ENCODE measurements at places on chromosomes 1 and 21.

DNA sequence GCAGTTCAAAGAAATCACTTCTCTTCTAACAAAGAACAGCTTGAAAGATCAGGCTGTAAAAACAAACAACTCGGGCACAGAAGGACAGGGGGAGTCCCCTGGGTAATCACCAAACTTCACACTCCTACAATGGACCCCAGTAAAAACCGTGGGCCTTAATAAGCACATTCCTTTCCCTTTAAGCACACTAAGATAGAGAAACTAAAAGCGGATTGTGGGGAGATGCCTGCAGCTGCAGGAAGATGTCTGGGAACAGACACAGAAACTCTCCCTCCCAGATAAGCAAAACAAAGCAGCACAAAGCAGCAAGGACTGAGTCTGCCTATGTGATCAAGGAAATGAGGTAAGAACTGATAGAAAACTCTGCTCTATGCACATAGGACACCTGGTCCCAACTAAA, 37.6 kb upstream of the CTBS start:
- DNase-seq: peak; percentile 61

- no peak for DNase-seq
These were observed 175.3 kb downstream of the PSMG1 start for GRCh38 chr21:39007985-39008384.

DNA sequence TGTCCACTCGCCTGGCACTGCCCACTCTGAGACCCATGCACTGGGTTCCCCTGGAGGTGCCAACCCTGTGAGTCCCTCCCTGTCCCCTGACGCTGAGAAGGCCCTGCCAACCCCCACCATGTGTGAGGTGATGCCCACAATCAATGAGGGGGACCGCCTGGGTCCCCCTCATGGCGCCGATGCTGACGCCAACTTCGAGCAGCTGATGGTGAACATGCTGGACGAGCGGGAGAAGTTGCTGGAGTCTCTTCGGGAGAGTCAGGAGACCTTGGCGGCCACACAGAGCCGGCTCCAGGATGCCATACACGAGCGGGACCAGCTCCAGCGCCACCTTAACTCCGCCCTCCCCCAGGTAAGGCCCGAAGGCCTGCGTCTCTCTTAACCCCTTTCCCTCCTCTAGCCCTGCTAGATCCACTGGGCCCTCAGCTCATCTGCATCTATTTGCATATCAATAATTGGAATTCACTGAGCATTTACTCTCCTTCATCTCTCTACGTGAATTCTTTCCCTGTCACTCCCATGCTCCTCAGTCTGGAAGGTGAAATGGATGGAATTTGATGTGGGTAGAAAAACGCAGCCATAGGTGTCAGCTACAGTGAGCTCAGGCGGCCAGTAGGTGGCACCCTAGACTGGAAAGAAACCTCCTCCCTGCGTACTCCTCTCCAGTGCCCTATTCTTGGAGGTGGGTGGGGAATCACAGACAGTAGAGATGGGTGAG, 12.8 kb downstream of the PPFIA4 start:
- DNase-seq: peak; percentile 73

DNA sequence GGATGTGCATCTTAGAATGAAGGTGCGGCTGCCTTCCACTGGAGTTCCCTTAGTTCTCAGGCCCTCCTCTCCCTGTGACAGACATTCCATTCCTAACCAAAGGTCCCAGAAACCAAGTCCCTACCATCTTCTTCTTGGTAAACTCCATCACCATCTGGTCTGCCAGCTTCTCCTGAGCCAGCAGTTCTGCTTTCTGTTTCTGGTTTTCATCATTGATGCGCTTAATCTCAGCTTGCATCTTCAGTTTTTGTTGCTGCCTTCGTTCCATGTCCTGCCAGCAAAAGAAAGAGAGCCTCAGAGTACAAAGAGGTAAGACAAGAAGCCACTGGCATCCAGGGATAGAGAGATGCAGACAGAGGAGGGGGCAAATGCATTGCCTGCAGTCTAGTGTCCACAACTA, 18.0 kb upstream of the VSIG8 start:
- peak; percentile 18 for DNase-seq

DNA sequence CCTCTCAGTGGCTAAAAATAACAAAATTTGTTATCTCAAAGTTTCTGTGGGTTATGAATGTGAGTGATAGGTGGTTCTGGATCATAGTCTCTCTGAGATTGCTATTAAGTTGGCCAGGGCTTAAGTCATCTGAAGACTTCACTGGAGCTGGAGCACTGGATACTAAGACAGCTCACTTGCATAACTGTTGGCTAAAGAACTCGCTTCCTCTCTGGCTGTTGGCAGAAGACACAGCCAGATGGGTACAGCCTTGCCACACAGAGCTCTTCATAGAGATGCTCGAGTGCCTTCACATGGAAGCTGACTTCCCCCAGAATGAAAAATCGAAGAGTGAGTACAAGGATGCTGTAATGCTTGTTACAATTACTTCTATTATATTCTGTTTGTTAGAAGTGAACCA, 333.8 kb downstream of the ZP4 start:
- DNase-seq: no peak

- peak; percentile 62 for DNase-seq
These were observed 12.4 kb downstream of the NEXN start for GRCh38 chr1:77900687-77901293.

- DNase-seq: peak; percentile 27
These were observed at the start of gene LRRC7 for GRCh38 chr1:69567652-69568420. LRRC7 (plus strand) TSS chr1:69567922; CDS start chr1:69568640, 718 bp downstream.

DNA sequence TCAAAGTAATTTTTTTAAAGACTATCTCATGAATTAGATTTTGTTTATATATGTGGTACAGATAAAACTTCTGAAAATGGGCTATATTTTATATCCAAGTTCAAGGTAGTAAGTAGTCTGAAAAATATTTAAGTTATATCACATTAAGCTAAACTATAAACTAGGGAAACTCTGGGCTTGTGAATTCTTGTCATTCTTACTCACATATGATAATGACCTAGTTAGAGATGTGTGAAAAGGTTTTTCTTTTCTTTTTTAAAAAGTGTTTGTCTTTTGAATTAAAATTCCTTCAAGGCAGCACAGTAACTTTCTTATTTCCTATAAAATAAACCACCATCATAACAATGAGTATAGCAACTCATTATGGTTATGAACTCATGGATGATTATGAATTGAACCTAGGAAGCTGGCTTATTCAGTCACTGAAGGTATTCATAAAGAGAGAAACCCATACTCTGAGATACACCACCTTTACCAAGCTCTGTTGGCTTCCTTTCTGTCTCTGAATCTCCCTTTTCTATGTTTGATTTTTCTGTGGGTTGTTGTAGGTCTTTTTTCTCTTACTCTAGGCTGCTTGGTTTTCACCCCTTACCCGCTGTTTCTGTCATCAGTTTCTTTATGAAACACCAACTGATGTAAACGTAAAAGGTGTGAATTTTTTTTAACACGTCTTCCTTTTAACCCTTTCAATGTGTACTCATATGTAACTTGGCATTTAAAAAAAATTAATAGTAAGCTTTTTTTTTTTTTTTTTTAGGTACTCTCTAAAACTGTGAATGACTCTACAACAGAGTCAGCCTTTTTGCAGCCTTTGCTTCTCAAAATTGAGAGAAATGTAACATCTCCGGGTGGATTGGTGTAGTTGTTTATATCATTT, 25.2 kb downstream of the IL12RB2 start:
- DNase-seq: no peak

GRCh38 chr1:21871943-21872342, 59.9 kb downstream of the LDLRAD2 start:
- no peak for DNase-seq

- DNase-seq: peak; percentile 80
These were observed 33.3 kb upstream of the KCNE1 start for GRCh38 chr21:34545079-34545884.
